Stimulated activated CD4-positive, alpha-beta T cell treated with anti-CD3 and anti-CD28 coated beads, Interleukin-1b, Interleukin-23, amount 100 ng/mL, for 1 hour (primary cell): ENCODE measurements at places on chromosomes 11 and 22.

DNA sequence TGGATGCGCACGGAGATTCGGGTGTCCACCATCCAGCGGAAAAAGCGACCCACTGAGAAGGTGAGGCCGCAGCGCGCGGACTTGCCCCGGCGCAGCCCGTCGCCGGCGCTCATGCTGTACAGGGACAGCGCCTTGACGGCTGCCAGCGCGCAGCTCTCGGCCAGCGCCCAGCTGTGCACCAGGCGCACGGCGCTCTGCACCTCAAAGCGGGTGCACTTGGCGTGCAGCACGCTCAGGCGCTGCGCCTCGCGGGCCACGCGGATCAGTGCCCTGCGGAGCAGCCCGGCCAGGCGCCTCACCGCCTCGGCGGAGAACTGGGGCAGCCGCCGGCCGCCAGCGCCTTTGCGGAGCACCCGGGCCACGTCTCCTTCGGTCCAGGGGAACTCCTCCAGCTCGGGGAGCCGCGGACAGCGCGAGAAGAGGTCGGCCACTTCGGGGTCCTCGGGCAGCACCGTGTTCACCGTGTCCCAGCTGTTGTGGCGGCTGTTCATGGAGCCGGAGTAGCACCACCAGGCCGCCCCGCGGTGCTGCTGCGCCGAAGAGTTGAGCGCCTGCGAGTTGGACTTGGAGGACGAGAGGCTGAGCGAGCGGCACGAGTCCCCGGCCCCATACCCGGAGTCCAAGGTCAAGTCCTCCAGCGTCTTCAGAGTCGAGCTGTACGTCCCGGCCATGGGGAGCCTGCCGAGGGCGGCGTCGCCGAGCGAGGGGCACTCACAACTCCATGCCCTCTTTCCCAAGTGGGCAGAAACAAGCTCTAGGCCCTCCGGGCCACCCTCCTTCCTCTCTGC, 703 bp downstream of the ABTB2 start:
- DNase-seq: peak; percentile 17

DNA sequence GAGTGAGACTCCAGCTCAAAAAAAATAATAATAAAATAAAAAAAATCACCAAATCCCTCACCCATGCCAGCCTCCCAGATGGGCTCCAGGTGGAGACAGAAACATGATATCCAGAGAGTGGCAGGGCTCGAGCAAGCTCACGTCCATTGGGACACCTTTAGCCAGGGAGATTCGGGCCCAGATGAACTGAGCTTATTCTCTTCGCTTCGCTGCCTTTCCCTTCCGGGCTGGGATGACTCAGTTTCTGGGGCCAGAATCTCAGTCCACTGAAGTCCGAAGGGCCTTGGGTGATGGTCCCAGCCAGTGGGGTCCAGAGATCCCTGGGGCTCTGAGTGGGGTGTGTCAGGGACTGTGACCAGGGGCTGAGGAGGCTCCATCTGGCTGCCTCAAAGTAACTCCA, 23.0 kb upstream of the MYEOV start:
- DNase-seq: no peak

DNA sequence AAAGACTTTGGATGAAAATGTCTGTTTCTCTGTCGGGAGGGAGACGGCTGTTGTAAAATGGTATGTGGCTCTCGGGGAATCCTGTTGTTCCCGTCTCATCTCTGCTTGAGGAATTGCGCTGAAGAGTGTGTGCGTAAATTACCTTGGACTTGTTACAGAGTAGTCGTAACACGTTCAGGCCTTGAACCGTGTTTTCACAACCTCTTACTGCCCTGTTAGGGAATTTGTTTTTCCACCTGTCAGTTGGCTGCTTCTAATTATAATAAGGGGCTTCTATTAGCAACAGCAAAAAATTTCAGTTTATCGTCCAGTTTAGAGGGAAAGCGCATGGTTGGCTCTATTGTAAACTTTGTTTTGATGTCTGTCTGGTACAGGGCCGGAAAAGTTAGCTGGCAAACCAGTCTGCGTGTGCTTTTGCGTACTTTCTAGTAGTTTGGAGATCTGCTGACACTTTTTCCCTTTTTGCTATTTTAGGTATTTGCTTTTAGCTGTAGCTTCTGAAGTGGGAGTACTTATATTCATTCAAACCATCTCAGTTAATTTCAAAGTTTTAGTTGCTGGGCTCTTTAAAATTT, 1.5 kb downstream of the HIPK3 start:
- DNase-seq: no peak

GRCh38 chr11:2885017-2885677, 428 bp downstream of the CDKN1C start:
- DNase-seq: no peak

- no peak for DNase-seq
These were observed 5.9 kb upstream of the ATF4 start for GRCh38 chr22:39514373-39514973.

GRCh38 chr11:119473901-119474681, 51.1 kb upstream of the THY1 start:
- DNase-seq: no peak

DNA sequence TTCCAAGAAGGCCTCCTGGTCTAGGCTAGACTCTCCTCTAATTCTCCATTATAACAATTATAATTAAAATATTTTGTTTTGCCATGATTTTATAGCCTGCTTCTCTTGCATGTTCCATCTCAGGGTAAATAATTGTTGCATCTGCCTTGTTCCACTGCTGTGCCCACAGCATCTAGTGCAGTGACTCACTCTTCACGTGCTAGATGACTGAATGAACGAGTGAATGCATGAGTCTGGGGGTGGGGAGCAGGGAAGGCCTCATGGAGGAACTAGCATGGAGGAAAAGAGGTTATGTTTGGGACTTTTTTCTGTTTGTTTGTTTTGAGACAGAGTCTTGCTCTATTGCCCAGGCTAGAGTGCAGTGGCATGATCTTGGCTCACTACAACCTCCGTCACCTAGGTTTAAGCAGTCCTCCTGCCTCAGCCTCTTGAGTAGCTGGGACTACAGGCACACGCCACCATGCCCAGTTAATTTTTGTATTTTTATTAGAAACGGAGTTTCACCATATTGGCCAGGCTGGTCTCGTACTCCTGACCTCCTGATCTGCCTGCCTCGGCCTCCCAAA, 5.2 kb upstream of the OAF start:
- no peak for DNase-seq

DNA sequence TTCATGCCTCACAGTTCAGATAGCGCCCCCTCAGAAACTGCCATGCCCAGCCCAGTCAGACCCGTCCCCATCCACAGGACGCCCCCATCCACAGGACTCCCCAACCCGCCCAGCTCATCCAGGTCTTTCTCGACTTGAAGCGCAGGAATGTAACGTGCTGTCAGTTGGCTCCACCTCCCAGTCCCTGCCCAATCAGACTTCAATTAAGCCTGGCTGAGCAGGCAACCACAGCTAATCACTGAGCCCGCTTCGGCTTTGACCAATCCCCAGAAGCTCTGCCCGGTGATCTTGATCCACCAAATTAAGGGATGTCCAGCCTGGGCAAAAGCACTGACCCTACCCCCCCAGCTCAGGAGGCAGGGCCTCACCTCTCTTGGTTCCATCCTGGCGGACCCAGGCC, 10.5 kb upstream of the MFNG start:
- DNase-seq: no peak

DNA sequence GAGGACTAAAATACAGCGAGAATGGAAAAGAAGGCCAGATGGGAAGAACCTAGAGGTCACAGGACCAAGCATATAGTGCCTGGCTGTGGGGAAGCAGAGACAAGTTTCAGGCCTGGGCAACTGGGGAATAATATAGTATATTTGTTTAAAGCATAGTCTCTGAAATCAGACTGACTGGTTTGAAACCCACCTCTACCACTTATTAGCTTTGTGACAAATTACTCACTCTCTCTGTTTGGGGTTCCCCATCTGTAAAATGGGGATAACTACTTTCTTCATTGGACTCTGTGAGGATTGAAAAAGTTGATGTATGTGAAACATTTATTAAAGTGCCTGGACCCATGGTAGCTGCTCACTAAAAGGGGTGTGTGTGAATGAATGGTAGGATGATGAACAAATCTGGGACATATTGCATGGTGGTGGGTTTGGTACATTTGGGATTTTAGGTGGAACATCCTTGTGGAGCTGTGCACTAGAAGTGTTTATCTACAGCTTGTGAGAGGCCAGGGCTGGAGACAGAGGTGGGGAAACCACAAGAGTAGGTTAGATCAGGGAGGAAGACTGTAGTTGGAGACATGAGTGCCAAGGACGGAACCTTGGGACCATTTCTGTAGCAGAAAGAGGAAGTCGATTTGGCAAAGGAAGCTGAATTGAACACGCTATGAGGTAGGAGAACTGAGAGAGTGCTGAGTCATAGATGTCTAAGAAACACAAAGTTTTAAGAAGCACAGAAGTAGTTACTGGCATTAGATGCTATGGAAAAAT, 52.6 kb downstream of the SWAP70 start:
- DNase-seq: no peak

DNA sequence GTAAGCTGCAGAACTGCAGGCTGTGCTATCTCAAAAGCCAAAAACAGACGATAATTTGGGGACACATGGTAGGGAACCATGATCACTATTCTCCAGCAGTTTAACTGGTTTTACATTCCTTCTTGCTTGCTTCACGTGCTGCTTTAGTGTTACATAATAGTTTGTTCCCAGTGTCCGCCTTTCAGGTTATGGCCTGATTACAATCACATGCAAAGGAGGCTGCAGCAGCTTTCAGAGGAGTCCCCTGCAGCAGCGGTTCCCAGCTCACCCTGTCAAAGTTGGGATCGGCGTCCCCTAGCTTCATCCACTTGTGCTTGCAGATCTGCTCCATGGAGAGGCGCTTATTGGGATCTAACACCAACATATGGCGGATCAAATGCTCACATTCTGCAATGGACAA, 39.2 kb upstream of the APOA1 start:
- DNase-seq: no peak

DNA sequence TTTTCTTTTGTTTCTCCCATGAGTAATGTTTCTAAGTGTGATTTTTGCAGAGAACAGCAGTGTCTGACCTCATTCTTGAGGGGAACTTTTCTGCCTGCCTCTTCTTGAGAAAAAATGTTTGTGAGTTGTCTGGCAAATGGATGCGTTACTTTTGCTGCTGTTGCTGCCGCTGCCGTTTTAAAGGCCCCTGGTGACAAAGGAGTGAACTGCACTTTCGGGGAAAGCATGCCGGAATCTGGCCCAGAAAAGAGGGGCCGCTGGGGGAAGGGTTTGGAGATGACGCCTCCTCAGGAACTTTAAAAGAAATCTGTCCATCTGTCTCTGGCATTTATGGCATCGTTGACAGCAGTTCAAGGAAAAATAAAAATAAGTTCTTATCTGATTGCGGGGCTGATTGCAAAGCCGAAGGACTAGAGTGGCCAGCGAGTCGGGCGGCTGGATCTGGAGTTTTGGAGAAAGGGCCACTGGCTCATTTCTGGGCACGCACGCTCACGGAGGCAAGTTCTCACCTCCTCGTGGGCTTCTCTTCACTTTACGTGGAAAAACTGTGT, 16.5 kb downstream of the ZBTB16 start:
- DNase-seq: no peak

GRCh38 chr11:118305726-118306125, 1.2 kb downstream of the CD3E start:
- no peak for DNase-seq

- no peak for DNase-seq
These were observed 225.8 kb upstream of the NCAM1 start for GRCh38 chr11:112735470-112735869.

DNA sequence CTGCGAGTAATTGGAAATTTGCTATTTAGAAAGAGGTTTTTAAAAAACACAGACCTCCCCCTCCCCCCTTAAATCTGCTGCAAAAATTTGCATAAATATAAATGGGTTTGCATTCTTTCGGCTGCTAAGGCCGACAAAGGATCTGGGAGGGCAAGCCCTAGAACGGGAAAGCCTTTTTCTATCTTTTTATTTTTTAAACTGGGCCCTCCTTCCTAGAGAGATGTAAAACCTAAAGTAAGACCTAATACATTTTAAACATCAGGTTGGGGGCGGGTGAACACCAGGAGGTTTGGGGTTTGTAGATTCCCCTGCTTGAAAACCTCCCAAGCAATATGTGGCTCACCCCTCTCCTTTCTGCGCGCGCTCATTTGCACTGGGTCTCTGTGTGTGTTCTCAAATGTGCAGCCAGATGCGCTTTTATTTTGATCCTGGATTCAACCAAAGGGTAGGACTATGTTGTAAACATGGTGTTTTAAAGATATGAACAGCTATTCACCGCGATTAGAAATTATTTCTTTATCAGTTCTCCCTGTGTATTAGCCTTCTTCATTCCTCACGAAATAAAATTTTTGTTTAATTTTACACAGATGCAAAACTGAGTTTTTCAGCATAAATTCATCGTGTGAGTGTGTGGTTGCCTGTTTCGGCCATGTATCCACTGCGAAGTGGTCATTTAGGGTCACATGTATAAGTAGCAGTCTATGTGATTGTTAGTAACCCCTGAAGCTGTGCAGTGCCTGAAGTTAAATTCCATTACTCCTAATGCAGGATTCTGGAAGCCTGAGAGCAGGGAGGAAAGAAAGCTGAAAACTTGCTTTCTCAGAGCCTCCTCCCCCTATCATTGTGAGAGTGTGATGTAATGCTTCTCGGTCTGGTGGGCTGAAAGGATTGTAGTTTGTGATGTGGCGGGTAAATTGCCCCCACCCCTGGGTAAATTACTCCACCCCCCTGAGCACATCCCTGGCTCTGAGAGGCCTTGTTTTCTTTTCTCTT, 988 bp downstream of the TNRC6B start:
- no peak for DNase-seq

DNA sequence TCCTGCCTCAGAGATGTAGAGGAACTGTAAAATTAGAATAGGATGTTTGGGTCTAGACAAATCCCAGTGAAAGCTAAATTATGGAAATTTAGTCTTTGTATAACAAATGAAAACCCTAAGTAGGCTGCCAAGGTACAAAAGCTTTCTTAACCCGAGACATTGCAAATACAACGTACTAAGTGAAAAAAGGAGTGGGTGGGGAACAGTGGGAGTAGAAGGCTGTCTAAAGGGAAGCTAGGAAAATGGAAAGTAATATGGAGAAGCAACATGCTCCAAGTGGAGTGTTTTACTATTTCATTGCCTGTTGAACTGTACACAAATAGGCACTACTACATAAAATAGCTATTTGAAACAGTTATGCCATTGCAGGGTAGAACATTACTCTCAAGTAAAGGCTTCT, 6.8 kb upstream of the LIN7C start:
- DNase-seq: no peak

DNA sequence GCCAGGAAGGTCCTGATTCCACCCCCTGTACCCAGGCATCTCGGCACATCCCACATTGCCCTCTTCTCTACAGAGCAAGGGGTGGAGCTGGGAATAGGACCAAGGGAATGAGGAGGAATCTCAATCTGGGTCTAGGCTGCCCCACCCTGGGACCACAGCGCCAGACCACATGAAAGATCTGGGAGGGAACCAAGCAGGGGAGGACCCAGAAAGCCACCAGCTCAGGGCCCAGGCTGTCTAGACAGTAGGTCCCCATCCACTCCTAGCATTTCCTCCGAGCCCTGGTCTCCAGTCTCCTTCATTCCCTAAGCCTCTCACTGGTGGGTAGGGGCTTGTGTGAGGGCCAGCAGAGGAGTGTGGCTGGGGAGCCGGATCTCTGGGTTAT, 11.6 kb downstream of the PHLDB1 start:
- no peak for DNase-seq

- DNase-seq: no peak
These were observed 7.6 kb downstream of the AMOTL1 start for GRCh38 chr11:94775567-94776327.

DNA sequence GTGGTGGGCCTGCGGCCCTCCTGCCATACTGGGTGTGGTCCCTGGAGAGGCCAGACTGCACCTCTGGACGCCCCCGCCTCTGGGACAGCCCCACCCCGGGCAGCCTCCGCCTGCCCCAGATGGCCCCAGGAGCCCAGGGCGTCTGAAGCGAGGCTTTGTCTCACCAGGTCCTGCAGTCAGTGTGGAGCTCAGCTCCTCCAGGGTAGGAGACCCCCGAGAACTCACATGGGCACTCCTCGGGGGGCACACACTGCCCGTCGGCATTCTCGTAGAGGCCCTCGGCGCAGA, 10.4 kb downstream of the MUC6 start:
- no peak for DNase-seq
